ENCODE measurements at places on chromosomes 2 and 18.

DNA sequence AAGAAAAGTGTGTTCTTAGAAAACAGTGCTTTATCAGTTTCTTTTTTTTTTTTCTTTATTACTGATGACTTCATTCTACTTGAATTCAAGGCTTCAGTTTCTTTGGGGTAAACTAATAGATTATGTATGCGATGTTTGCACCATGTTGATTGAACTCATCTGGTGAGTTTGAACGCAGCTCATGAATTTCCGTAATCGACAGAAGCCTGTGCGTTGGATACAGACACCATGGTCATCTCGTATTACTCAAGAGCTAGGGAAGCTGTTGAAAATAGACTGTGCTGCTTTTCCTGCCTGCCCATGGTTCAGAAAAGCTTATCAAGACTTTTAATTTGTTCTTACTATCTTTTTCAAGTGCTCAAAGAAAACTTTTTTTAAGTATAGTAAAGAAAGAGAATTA, 185.5 kb upstream of the NRP2 start:
- no peak for DNase-seq

GRCh38 chr2:172394002-172394401, 33.4 kb upstream of the ITGA6 start:
- DNase-seq: no peak

- DNase-seq: no peak
Measured at GRCh38 chr2:160267022-160267421, 67.0 kb upstream of the ITGB6 start.

- DNase-seq: no peak
Measured at GRCh38 chr2:113996671-113997594, 107.0 kb downstream of the ACTR3 start.

DNA sequence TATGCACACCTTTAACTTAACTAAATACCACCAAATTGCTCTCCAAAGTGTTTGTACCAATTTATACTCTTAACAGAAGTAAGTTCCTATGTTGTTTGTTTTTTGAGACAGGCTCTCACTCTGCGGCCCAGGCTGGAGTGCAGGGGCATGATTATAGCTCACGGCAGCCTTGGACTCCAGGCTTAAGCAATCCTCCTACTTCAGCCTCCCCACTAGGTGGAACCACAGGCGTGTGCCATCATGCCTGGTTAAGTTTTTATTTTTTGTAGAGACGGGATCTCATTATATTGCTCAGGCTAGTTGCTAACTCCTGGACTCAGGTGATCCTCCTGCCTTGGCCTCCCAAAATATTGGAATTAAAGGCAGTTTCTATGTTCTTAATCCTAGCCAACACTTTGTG, 13.1 kb upstream of the NAB1 start:
- no peak for DNase-seq

DNA sequence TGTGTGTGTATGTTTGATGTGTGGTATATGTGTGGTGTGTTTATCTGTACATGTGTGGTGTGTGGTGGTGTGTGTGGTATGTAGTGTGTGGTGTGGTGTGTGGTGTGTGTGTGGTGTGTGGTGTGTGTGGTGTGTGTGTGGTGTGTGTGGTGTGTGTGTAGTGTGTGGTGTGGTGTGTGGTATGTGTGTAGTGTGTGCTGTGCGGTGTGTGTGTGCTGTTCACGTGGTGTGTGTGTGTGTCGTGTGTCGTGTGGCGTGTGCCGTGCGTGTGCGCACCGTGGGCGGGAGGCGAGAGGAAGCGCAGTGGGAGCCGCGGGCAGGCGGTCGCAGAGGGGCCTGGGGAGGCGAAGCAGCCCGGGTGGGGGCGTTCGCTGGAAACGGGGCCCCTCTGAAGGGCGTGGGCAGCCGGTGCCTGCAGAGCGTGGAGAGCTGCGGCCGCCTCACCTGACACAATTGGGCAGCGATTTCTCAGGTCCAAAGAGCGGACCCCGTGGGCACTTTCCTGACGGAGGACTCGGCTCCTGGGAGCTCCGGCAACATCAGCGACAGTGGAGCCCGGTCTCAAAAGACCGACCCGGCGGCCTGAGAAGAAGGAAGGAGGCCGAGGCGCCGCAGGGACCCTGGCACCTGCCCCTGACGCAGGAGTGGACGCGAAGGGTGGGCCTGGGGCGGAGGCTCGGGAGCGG, 741.1 kb upstream of the SALL3 start:
- no peak for DNase-seq

DNA sequence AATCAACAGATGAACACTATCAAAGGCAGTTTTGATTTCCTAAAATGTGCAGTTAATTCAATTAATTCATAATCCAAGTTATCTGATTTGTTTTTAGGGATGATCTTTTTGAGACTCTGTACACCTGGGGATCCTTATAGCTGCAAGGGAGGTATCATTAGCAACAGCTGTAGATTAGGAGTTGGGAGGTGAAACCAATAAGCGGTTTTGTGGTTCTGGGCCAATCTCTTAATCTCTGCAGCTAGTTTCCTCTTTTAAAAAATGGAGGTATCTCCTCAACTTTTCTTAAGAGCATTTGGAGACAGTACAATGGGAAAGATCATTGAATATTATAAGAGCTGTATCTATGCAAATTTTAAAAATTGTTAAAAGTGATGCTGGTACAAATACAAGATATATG, 126.0 kb downstream of the MC4R start:
- no peak for DNase-seq

DNA sequence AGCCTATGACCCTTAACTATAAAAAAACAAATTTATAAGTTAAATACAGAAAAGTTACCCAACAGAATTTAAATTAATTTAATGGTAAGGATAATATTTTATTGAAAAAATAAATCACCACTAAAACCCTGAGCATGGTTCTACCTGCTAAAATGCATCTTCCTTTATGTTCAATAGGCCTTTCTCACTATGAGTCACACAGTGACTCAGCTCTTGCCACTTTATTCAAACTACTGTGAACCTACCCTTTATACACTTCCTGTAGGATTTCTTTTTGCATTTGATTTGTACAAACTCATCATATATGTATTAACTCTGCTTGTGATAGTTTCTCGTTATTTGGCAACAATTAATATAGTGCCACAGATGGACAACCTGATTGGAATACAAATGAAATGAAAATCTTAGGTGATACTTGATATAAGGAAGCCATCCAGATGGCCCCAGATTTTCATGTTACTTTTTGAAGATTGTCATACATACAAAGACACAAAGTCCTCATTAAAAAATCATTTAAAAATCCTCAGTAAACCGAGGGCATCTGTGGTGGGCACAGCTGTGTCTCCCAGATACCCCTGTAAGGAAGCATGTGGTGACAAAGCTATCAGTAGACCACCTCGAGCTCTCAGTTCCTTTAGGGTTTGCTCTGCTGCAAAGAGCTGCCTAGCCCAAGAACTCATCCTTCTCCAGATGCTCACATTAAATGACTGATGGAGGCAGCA, 55.2 kb upstream of the COBLL1 start:
- DNase-seq: no peak

- DNase-seq: no peak
Measured at GRCh38 chr2:74947703-74948102, 10.7 kb upstream of the POLE4 start.

GRCh38 chr2:118860506-118860905, 13.1 kb upstream of the EN1 start:
- DNase-seq: no peak

DNA sequence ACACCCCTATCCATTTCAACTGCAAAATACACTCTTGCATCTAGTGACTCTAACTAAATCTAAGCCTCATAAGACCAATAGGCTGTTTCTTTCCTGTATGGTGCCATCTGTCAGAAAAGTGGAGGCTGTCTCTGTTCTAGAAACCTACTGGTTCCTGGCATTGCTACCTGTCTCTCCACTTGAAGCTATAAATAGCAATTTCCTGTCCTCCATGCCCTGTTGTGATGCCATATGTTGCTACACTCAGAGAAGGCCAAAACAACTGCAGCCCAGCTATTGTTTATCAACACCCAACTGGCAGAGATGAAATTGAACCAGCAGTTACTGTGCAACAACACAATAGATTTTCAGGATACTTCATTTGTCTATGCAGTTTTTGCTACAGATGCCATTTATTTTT, 1355.1 kb upstream of the SLC39A10 start:
- DNase-seq: peak; percentile 32

GRCh38 chr2:197211881-197212342, 98.7 kb downstream of the ANKRD44 start:
- DNase-seq: no peak

DNA sequence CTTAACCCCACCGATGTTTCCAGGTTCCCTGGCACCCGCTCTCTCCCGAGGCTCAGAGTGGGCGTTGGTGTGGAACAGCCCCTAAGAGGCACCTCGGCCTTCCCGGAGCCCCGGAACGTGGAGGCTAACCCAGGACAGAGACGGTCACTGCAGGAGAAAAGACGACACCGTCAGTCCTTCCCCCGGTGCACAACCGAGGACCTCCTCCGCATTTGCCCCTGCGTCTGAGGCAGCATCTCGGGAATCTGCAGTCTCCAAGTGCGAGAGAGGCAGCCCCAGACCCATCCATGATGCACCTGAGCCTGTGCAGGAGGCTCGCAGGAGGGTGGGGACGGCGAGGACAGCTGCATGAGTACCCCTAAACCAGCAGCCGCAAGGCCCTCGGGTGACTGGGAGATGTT, 204.9 kb upstream of the SALL3 start:
- DNase-seq: no peak

- no peak for DNase-seq
Measured at GRCh38 chr2:235054919-235055318, 103.1 kb downstream of the SH3BP4 start.

GRCh38 chr2:72000110-72000509, 147.6 kb downstream of the CYP26B1 start:
- DNase-seq: no peak

DNA sequence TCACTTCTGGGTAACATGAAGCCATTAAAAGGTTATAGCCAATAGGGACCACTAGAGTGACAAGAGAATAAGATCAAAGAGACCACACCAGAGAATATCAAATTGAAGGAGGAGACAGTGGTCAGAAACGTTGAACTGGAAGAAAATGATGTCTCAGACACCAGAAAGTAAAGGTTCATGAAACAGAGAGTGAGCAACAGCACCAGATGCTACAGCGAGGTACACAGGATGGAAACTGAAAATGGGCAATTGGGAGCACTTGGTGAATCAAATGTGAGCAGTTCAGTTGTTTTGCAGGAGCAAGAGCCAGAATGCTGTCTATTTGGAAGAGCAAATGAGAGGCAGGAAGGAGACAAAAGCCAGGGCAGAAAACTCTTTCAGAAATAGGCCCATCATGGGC, 162.6 kb downstream of the SS18 start:
- DNase-seq: no peak
